ENCODE measurements at places on chromosomes 1 and 21.

DNA sequence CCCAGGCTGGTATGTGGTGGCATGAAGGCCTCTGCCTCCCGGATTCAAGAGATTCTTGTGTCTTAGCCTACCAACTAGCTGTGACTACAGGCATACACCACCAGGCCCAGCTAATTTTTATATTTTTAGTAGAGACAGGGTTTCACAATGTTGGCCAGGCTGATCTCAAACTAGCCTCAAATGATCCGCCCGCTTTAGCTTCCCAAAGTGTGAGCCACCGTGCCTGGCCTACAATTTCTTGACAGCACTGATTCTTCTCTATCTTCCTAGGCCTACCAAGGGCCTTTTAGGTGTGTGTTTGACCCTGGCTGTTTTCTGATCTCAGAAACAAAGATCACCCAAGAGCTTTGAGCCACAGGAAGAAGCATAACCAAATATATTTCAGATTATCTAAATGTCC is 540.8 kb upstream of the ADAMTS5 start:
- no peak for DNase-seq

DNA sequence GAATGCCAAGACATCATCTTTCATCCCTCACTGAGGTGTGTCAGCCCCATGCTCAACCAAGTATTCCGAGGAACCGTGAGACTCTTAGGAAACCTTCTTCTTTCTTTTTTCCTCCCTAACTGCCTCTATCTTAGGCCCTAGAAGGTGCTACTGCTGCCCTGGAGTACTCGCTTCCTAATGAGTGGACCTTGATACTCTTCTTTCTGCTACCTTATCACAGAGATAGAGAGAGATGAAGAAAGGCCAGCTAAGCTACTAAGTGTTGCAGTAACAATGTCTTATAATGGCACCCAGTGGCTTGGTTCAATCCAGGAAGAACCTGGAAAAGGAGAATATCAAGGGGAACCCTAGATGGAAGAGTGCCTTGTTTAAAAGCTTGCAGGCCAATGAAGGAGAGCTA is 86.6 kb downstream of the KIRREL1 start:
- no peak for DNase-seq

DNA sequence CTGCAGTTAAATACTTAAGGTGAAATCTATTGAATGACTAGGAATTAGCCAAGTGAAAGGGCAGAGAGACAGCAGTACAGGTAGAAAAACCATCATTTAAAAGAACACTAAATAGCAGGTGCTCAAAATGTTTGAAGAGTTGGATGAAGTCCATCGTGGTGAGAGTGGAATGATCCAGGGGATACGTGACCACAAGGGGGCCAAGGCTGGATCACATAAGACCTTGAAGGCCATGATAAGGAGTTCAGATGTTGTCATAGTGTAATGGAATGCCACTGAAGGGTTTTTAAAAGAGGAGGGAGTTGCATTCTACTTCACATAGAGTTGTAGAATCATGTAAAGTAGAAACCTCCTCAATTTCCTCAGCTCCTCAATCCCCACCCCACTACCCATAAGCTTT is 34.8 kb upstream of the HOOK1 start:
- no peak for DNase-seq

DNA sequence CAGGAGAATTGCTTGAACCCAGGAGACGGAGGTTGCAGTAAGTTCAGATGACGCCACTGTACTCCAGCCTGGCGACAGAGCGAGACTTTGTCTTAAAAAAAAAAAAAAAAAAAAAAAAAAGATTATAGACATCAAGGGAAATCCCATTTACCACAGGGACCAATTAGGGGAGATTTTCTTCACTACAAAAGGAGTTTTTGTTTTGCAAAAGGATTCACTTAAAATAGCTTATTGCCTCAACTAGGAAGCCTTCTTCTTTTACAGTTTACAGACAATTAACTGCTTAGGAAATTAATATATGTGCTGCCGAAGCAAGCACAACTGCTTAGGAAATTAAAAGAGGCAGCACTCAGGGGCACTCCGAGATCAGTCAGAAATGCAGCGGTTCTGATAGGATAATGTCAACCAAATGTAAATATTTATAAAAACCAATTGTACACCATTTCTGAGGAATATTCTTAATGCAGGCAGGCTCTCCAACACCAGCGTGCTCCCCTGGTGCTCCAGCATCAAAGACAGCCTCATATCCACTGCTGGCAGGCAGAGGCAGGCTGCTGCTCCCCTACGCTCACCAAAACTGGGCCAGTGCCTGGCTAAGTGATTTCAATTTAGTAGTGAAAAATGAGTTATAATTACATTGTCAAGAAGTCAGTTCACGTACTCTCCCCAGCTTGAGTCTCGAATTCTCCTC is 107.9 kb upstream of the RAB4A start:
- DNase-seq: no peak

DNA sequence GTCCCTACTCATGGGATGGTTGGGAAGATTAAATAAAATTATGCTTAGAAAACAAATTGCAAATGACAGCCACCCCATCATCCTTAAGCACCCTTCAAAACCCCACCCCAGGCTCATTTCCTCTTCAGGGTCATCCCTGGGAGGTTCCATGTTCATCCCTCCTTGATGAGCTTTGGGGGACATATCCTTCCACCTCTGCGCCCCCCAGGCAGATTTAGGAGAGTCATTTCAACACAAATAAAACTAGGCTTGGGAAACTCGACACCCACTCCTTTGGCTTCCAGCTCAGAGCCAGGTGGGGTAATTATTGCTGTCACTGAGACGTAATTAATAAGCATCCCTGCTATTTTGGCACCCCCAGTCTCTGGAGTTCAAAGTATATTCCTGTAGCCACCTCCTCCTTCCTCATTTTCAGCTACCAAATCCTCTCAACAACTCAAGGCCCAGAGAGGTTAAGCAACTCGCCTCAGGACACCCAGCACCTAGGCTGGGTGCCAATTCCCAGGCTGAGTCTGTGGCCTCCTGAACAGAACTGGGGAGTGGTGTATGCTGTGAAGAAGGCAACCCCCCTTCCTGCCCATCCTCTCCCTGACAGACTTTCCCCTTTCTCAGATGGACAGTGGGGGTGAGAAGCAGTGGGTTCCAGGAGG is 595 bp downstream of the CRYBG2 start:
- no peak for DNase-seq

DNA sequence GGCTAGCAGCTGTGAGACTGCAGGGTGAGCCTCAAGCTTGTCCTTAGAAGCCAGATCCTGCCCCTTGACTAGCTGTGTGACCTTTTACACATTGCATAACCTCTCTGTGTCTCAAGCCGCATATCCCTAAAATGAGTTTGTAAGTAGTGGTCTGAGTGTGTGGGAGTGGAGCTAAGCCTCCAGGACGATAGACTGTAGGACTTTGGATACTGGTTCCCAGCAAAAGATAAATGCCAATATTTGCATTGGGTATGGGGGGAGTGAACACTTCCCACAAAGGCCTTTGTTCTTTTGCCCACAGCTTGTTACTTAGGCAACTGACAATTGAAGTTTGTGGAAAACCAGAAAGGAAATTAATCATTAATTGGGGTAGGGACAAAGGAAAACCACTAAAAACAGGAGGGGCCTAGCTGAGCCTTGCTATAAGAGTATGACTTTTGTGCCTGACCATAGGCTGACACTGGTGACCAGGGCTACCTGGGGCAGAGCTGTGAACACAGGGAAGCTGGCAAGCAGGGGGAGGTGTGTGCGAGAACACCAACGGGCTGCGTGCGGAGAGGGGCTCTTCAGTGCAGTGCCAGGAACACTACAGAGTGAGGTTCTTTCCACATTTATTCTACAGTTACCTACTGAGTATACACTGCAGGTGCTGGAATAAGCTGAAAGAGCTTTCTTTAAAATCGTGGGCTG is 102.4 kb upstream of the ETV3 start:
- DNase-seq: no peak

DNA sequence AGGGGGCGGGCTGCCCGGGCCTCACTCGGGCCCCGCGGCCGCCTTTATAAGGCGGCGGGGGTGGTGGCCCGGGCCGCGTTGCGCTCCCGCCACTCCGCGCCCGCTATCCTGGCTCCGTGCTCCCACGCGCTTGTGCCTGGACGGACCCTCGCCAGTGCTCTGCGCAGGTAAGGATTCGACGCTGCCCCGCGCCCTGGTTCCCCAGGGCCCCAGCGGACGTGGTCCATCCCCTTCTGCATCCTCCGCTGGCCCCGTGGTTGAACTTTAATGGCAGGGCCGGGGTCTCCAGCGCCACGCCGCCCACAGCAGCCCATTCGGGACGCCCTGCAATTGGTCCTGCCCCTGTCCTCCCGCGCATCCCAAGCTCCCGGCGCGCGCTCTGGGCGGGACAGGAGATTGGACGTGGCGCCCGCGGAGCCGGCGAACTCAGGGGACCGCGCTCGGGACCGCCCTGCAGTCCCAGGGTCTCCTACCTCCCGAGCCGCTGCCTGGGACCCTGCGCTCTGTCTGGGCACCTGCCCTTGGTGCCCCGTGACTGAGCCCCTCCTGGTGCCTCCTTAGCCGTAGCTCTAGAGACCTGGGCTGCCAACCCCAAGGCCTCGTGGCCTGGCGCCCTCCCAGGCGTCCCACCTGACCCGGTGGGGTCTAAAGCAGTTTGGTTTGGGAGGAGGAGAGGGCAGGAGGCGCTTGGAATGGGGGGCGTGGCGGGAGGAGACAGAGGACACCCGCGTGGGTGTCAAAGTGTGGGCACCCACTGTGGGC is at the start of gene ALPL:
TSS of gene ALPL (plus strand) at position 73 of the 762 bp plus-strand sequence. CDS start 44,659 bp downstream, outside the sequence.
- no peak for DNase-seq

DNA sequence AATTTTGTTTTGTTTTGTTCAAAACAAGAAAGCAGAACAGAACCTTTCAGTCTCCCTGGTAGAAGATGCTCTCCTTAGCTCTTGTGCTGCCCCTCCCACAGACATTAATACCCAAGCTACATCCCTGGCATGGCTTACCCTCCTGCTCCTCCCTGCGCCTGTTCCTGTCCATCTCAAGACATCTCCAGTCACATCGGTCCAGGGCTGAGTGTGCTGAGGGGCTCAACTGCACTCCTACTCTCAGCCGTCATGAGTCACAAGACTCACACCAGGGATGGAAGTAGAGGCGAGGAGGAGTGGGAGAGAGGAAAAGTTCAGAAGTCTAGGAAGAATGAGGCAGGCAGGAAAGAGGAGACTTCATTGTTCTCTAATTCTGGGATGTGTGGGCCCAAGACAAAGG is 9.2 kb upstream of the TACSTD2 start:
- no peak for DNase-seq

- DNase-seq: no peak
Measured at GRCh38 chr1:172536256-172536655, 3.3 kb downstream of the SUCO start.

DNA sequence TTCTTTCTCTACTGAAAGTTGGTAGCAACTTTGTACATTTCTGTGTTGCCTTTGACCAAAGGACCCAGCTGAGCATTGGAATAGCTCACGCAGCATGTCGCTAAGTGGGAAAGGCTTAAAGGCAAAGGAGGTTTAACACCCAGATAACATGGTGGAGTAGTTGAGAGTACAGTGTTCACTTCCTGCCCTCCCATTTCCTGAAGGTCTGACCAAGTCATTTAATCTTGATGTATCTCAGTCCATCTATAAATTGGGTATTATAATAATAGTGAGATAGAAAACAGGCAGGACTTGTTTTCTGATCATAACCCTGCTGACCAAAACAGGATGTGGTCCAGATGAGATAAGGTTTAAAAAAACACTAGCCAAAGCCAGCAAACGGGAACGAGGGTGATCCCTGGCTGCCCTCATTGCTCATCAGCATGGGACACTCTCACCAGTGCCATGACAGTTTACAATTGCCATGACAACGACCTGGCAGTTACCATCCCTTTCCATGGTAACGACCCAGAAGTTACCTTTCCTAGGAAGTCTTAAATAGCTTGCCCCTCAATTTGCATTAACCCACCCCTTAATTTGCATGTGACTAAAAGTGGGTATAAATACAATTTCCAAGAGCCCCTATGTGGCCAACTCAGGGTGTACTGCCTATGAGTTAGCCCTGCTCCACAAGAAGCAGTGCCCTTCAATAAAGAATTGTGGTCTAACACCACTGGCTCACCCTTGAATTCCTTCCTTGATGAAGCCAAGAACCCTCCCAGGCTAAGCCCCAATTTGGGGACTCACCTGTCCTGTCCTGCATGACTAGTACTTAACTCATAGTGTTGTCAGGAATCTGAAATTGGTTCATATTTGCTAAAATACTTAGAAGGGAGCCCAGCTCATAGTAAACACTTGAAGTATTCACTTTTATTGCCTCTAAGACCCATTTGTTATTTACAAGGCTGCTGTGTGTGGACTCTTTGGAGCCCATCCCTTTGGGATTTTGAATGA is 28.4 kb upstream of the FHAD1 start:
- no peak for DNase-seq

GRCh38 chr21:27371115-27371974 is 404.5 kb upstream of the ADAMTS5 start:
- DNase-seq: no peak

DNA sequence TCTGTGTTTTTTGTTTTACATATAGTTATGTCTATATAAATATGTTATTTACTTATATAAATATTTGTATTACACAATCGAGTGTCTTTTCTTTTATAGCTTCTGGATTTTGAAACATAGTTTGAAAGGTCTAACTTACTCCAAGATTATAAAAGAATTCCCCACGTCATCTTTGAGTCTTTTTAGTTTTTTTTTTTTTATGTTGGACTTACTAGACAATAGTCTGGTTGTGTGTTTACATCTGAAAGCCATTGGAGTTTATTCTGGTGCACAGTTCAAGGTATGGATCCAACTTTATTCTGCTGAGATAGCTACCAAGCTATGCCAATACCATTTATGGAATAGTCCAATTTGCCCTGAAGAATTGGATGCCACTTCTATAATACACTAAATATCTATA is 26.1 kb upstream of the RCAN3 start:
- no peak for DNase-seq

Data from BJ (cell line).